ENCODE measurements at places on chromosomes 13 and 19.
A peak's percentile ranks its signal among the peaks of the same experiment; 100 is the strongest.

DNA sequence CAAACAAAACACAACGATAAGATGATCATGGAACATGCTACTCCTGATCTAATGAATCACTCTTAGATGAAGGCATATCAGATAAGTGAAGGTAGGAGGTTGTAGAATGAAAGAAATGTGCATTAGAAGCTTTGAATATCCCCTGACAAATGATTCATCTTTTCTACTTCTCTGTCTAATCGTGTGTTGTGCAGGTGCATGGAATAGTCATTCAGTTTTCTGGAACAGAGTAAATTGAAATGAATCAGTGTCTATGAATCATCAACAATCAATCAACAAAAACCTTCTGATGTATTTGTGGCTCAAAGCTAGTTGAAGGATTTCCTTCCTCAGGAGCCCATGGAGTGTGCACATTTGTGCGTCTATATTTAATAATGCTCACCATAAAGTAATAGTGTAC, 1290.4 kb upstream of the PCDH20 start:
- no peak for DNase-seq

DNA sequence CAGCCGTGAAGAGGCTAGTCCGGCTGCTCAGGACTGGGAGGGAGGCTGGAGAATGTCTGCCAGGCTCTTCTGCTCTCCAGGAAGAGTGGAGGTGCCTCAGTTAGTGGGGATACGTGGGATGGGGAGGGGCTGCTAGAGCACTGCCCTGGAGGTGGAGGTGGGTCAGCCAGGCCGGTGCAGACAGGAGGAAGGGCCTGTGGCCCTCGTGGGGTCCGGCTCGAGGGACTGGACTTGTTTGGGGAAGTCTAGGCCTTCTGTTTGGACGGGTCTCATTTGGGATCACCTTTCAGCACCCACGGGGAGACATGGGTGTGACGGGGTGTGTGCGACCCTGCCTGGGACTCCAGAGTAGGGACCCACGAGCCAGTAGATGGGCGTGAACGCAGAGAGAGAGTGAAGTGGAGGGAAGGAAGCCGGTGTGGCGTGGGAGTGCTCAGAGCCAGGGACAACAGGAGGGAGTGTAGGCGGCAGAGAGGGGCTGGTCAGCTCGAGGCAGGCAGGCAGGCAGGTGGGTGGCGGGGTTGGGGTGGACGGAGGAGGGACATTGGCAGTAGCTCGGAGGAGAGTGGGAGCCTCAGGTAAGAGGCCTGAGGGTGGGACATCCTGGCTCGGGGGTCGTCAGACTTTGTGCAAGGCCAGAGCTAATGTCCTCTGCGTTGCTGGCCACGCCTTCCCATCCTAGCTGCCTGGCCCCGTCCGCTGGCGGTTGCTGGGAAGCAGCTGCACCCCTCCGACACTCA, 11.5 kb downstream of the EPN1 start:
- no peak for DNase-seq

- no peak for DNase-seq
Measured at GRCh38 chr13:60925686-60926085, 490.0 kb downstream of the PCDH20 start.

DNA sequence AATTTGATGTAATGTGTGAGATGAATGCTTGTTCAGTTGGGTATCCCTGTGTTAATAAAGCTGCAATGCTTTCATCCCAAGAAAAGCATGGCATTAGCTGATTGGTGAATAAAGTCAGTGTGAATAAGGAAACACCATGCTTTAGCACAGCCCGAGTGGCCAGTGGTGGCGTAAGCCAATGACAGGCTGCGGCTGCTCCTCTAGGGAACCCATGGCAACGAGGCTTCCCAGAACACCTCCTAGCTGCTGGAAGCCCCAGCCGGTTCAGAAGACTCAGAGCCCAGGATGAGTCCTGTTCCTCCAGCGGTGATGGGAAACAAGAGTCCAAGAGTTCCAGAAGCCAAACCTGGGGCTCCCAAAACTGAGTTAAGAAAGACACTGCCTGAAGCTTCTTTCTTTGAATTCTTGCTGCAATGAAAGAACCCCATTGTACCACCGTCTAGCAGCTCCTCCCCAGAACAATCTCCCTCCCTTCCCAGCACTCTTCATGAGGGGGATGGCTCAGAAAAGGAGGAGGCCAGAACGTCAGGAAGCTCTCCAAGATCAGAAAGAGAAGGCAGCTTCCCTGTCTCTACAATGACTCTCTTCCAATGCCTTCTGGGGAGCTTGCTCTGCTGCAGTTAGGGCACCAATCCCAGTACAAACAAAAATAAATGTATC, 58.2 kb downstream of the TSHZ3 start:
- no peak for DNase-seq

- DNase-seq: no peak
Measured at GRCh38 chr19:31275068-31275334, 74.2 kb downstream of the TSHZ3 start.

- DNase-seq: peak; percentile 82
Measured at GRCh38 chr19:13849991-13850909, 26.7 kb upstream of the NANOS3 start.

DNA sequence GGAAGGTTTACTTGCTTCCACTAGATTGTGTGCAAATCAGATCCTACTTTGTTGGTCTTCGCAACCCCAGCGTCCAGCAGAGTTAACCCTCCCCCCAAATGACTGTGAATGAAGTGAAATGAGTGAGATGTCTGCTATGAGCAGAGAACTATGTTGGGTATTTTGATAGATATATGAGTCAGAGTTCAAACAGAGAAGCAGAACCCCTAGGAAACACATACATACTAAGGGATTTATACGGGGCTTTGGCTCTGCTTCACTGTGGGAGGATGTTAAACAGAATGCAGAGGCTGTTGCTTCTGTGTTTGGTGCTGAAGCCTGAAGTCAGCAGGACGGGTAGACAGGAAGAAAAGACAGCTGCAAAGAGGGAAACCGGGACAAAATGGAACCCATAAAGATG, 197.0 kb downstream of the MZT1 start:
- DNase-seq: no peak

DNA sequence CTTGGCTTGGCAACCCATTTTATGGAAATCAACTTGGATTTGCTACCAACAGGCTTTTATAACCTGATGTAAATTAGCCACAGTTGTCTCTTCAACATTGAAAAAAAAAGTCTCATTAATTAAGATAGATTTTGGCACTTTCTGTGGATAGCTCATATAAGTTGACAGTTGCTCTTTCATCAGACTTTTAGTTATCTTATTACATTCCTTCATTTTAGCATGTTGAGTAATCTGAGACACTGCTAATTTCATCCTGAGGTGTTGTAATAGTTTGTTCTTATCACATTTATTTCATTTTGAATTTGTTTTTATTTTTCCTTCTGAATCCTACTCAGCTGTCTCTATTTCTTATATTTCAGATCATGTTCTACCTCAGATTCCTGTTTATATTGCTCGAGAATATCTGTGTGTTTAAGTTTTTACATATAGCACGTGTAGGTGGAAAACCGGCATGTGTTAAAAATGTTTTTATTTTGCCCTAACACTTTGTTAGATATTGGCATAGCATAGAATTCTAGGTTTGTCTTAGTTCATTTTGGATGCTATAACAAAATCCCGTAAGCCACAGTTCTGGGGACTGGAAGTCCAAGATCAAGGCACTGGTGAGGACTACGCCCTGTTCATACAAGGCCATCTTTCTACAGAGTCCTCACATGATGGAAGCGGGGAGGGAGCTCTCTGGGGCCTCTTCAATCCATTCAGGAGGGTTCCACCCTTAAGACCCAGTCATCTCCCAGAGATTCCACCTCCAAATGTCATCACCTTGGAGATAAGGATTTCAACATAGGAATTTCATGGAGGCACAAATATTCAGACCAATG, 239.4 kb downstream of the COL4A1 start:
- DNase-seq: no peak

- no peak for DNase-seq
Measured at GRCh38 chr19:52141203-52141602, 1.5 kb upstream of the ZNF616 start.

GRCh38 chr19:34066007-34066643, 106.2 kb upstream of the LSM14A start:
- no peak for DNase-seq

- no peak for DNase-seq
Measured at GRCh38 chr13:43784496-43784895, 2.3 kb downstream of the ENOX1 start.

DNA sequence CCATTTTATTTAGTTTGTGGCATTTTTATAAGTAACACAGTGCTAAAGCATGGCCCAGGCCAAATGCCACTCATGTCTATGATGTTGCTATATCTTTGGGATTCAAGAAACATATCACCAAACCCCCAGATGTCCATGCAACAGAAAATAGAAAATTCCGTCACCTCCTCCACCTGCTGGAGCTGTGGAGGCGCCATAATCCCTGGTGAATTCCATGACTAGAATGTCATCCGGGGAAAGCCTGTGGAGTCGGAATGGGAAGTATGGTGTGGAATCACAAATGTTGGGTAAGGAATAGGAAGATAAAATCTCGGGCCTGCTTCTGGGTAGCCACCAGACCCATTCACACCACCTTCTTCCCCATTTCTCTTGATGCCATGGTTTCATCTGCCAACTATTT, 51.7 kb upstream of the RAP2A start:
- DNase-seq: no peak

GRCh38 chr13:43058831-43059230, 35.4 kb downstream of the DNAJC15 start:
- DNase-seq: no peak

DNA sequence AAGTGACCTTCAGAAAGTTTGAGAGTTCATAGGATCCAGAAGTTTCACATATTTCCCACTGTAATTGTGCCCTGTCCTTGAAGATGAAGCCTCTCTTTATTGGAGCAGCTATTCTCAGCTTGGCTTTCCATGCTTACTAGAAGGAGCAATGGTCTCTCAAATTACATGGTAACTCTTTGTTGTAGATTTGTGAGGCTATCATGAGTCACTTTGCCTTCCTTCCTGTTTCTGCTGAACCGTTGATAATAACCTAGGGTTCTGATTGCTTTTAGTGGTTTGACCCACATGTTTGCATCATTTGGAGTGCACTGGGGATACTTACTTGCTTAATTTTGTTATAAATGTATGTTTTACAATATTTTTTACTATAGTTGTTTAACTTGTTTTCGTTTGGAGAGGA, 772.9 kb upstream of the SLITRK6 start:
- DNase-seq: no peak

GRCh38 chr13:79810669-79811068, 329.7 kb downstream of the NDFIP2 start:
- DNase-seq: no peak

DNA sequence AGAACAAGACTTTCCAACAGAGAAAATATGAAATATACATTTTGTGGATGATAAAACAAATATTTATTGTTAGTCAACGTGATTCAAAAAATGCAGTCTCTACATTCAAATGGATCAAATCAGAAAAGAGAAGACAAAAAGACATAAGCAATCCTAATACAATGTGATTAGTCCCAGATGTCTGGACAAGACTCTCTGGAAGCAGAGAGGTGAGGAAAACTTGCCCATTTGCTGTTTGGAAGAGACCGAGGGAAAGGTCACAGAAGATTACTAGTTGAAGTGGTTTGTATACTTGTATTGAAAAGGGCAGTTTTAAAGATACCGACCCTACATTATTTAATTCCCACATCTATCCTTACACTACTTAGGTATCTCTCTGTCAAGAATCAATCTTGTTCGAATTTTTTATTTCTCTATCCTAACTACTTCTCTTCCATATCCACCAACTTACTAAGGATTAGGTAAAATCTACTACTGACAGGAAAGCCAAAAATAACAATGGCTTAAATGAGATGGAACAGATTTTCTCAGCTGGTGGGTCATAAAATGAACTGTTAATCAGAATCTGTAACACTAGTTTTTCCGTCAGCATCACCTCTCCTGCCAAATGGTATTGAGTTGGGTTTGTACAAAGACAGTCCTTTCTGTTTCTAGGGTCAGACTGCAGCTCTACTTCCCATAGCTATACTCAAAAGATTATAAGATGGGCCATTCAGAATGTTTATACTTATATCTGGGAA, 497.1 kb downstream of the DCT start:
- no peak for DNase-seq

GRCh38 chr13:99605420-99606323, 104.4 kb downstream of the TM9SF2 start:
- DNase-seq: peak; percentile 58

GRCh38 chr13:96984051-96984508, 10.2 kb downstream of the OXGR1 start:
- no peak for DNase-seq

GRCh38 chr19:8610936-8611300, 403 bp upstream of the ADAMTS10 start:
- DNase-seq: no peak

- DNase-seq: no peak
Measured at GRCh38 chr13:91902291-91902690, 503.9 kb downstream of the GPC5 start.

DNA sequence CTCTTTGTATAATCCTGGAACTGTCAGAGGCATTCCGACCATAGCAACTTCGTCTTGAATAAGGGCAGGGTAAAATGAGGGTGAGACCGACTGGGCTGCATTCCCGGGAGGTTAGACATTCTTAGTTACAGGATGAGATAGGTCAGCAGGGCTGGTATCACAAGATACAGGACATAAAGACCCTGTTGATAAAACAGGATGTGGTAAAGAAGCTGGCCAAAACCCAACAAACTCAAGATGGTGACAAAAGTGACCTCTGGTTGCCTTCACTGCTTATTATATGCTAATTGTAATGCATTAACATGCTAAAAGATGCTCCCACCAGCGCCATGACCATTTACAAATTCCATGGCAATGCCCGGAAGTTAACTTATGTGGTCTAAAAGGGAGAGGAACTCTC, 27.7 kb upstream of the MBNL2 start:
- no peak for DNase-seq

Data from stimulated activated CD4-positive, alpha-beta T cell treated with anti-CD3 and anti-CD28 coated beads, Interleukin-15, amount 100 ng/mL, for 24 hours (primary cell).